Kidney tubule cell (primary cell): ENCODE measurements at places on chromosomes 3 and 15.

DNA sequence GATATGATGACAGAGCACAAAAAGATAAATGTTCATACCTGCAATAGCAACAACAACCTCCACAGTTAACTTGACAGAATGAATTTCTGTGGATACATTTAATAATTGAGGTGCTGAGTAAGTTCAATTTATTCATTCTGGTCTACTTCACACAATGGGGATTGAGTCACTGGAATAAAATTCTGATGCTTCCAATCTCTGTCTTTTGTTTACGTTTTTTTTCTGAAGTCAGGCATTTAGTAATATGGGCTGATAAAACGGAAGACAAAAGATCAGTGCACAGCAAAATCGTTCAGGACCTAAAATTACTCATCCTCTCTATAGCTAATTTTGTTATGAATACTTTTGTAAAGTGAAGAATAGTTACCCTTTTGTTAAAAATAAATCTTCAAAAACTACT is 565.9 kb upstream of the CCDC54 start:
- peak; percentile 35 for DNase-seq

GRCh38 chr3:46944191-46944590 is 32.4 kb downstream of the CCDC12 start:
- no peak for DNase-seq

- no peak for DNase-seq
Measured at GRCh38 chr15:90173372-90173771, 27.8 kb upstream of the SEMA4B start.

DNA sequence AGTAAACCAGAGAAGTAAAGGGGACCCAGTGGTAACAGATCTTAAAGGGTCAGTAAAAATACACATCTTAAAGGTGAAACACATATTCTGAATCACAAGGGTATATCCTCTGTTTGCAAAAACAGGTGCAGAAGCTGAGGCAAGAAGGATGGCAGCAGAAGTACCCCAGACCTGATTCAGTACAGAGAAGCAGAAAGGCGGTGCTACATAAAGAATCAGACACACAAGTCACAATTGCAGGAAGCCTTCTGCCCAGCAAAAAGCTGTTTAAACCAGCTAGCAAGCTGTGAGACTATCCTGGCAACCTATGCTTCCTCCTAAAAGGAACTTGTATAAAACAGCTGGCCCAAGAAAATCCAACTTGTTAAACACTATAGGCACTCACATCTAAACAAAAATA is 49.4 kb downstream of the ZNF280D start:
- DNase-seq: no peak

GRCh38 chr3:183310936-183311335 is 57.9 kb downstream of the B3GNT5 start:
- DNase-seq: no peak

DNA sequence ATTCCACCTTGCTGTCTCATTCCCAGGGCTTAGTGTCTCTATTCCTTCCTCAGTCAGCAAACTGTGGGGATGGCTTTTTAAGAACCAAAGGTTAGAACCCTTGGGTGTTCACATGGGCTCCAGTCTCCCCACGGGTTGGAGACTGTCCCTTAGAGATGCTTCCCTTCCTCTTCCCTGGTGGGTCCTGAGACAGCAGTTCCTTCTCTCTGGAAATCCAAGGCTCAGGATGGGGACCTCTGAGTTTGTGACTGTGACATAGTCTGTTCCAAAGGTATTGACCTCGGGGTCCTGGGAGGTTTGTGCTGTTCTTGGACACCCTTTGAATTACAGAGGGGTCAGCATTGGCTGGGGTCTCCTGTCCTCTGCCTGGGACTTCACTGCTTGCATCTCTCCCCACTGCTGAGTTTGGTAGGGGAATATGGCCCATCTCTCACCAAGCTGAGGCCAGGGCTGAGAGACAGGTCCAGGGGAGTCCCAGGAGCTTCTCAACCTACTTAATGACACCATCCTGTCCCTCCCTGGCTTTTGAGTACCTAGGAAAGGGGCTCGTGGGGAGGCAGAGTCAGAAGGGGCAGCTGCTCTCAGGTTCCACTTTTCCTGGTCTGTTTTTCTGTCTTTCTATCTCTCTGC is 1.5 kb downstream of the GRM2 start:
- DNase-seq: no peak

- DNase-seq: no peak
Measured at GRCh38 chr3:124201786-124202185, 209.9 kb upstream of the ROPN1 start.

- peak; percentile 15 for DNase-seq
Measured at GRCh38 chr15:78072080-78072892, 5.2 kb downstream of the TBC1D2B start.

DNA sequence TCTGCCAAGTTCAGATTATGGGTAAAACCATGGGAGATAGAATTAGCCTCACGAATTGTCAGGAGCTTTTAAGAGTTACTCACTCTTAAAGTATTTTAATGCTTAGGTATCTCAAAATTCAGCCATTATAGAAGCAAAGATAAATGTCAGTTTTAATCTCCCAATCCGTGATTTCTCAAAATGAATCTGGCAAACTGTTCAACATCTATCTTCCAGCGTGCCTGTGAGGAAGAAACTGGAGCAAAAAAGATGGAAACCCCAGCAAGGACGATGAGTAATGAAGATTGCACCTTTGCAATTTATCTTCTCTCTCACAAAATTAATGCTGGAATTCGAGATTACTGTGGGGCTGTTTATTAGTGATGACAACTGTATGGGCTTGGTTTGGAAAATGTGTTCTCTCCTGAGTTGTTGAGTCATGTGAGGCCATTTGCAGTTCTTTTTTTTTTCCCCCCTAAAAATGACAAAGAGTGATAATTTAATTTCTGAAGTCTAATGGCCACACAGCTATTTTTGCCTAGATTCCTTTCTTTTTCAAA is 70.5 kb downstream of the PYDC2 start:
- DNase-seq: no peak

GRCh38 chr3:154144825-154145465 is 23.8 kb downstream of the ARHGEF26 start:
- no peak for DNase-seq
